Fibroblast of skin of right biceps (primary cell): ENCODE measurements at places on chromosomes 13 and 19.
A peak's percentile ranks its signal among the peaks of the same experiment; 100 is the strongest.

GRCh38 chr19:7512400-7512851 lies 3.5 kb upstream of the ZNF358 start:
- DNase-seq: no peak

GRCh38 chr19:17306285-17306714 lies 628 bp downstream of the MRPL34 start:
- no peak for DNase-seq

- DNase-seq: no peak
Measured at GRCh38 chr13:84255226-84255797, 373.0 kb upstream of the SLITRK1 start.

GRCh38 chr13:49585220-49586157 lies at the start of gene RCBTB1:
TSS of gene RCBTB1 (minus strand) at chr13:49585558. CDS start at chr13:49567279, 18,279 bp downstream.
- DNase-seq: peak; percentile 70

GRCh38 chr13:19834704-19835103 lies 28.7 kb downstream of the ZMYM5 start:
- DNase-seq: no peak

GRCh38 chr19:10567656-10568055 lies 1.1 kb downstream of the CDKN2D start:
- DNase-seq: no peak

- no peak for DNase-seq
Measured at GRCh38 chr19:56312787-56313657, 1.6 kb downstream of the ZSCAN5A start.

GRCh38 chr13:110115591-110115990 lies 191.4 kb downstream of the COL4A1 start:
- no peak for DNase-seq
